ENCODE measurements at places on chromosomes 5 and 9. TPM values are rescaled to one million over a fixed set of nuclear protein-coding genes. Genes with fewer than 3 reads are reported as not detected.

The OGN gene
- total RNA-seq = 17.7 TPM

The ANXA1 gene
- total RNA-seq = 364 TPM

GRCh38 chr9:79617395-79617794 lies 45.6 kb downstream of the TLE4 start:
- DNase-seq = no peak

DNA sequence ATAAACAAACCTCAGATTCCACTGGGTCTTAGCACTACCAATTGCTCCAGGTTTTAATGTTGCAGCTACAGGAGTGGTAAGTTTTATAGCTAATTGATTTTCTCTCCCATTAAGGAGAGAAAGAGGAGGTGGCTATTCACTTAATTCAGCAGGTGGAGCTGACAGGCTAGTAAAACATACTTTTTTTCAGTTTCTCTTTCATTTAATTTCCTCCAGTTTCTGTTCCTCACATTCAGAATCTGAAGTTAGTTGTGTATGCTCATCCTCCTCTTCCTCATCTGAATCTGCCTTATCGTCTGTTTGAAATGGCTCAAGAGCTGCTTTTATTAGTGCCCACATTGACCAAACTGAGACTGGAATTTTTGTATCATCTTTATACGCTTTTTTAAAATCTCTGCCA lies 98.0 kb downstream of the PLPPR1 start:
- no peak for DNase-seq

- DNase-seq = no peak
Measured at GRCh38 chr5:90134892-90135291, 274.7 kb downstream of the CETN3 start.

GRCh38 chr5:171965745-171966144 lies 40.7 kb downstream of the FBXW11 start:
- no peak for DNase-seq

DNA sequence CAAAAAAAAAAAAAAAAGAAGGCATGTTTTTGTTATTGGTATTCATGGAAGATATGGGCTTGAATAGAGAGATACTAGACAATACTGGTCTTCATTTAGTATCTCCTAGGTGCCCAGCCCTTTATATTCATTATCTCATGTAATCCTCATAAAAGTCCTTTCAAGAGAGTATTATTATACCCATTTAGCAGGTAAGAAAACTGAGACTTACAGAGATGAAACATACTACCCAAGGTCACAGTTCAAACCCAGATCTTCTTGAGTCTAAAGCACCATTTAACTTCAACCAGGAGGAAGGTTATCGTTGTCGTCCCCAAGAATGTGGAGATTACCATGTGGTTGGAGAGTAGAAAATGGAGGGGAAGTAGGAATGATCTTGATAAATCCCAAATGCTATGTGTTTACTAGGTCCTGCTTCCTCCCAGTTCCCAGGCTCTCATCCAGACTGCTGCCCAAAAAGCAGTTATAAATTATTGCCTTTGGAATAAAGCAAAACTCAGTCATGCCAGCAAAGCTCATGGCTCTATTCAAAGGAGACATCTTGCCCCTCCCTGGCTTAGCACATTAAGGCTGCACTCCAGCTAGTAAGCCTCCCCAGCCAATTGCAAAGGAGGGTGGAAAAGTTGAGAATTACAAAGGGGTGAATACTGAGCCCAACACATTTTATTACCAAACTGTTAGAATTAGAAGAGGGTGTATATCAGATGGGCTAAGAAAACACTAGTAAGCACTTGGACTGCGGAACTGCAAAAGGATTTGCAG lies 163.9 kb downstream of the PIK3R1 start:
- DNase-seq = no peak

DNA sequence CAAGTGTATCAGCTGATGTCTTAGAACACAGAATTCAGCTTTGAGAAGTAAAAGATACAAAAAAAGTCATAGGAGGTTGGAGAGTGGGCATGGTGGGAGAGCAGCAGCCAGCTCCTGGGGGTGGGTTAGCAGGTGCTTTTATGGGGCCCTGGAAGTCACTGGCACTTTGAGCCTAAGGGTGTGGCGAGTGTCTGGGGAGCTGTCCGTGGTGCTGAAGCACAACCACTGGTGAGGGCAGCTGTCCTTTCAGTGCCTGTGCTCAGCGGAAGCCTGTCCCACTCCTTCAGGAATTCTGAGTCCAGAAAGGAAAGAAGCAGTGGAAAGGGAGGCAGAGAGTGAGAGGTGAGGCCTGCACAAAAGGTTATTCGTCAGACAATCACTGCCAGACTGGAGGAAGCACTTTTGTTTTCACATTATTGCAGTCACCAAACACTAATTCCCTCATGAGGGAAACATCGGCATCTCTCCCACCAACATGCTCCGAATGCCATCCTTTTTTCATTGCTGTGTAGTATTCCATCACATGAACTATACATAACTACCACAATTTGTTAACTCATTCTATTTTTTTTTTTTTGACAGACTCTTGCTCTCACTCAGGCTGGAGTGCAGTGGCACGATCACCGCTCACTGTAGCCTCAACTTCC lies 59.4 kb upstream of the RAPGEF1 start:
- no peak for DNase-seq

The DAB2 gene
- total RNA-seq = 119 TPM

GRCh38 chr5:141557681-141558136 lies 61.1 kb downstream of the DIAPH1 start:
- DNase-seq = peak; percentile 80

GRCh38 chr9:98903961-98904411 lies 39.7 kb upstream of the COL15A1 start:
- no peak for DNase-seq

- peak; percentile 28 for DNase-seq
Measured at GRCh38 chr9:118595719-118596305, 773.4 kb downstream of the BRINP1 start.

GRCh38 chr5:60492958-60493357 lies 207.0 kb downstream of the DEPDC1B start:
- DNase-seq = no peak

DNA sequence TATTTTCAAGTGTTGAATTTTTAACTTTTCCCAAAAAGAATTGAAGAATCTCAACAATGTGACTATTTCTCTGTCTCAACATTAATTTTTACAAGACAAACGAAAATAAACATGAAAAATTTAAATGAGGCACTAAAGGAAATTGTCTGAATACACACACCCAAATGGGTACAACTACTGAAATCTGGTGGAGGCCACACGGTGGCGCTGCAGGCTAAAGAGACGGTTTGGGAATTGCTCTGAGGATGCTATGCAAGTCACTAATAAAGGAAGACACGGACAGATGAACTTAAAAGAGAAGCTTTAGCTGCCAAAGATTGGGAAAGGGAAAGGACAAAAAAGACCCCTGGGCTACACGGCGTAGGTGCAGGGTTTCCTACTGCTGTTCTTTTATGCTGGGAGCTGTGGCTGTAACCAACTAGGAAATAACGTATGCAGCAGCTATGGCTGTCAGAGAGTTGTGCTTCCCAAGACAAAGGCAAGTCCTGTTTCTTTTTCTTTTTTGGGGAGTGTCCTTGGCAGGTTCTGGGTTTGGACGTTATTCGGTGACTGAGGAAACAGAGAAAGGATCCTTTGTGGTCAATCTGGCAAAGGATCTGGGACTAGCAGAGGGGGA lies at the start of gene PCDHB10:
PCDHB10 (plus strand) TSS at position 244 of the 616 bp plus-strand sequence; CDS start at position 444, 200 bp downstream.
- no peak for DNase-seq

The CD74 gene
- total RNA-seq = 382 TPM

GRCh38 chr5:11477786-11478185 lies 426.5 kb downstream of the CTNND2 start:
- DNase-seq = no peak

DNA sequence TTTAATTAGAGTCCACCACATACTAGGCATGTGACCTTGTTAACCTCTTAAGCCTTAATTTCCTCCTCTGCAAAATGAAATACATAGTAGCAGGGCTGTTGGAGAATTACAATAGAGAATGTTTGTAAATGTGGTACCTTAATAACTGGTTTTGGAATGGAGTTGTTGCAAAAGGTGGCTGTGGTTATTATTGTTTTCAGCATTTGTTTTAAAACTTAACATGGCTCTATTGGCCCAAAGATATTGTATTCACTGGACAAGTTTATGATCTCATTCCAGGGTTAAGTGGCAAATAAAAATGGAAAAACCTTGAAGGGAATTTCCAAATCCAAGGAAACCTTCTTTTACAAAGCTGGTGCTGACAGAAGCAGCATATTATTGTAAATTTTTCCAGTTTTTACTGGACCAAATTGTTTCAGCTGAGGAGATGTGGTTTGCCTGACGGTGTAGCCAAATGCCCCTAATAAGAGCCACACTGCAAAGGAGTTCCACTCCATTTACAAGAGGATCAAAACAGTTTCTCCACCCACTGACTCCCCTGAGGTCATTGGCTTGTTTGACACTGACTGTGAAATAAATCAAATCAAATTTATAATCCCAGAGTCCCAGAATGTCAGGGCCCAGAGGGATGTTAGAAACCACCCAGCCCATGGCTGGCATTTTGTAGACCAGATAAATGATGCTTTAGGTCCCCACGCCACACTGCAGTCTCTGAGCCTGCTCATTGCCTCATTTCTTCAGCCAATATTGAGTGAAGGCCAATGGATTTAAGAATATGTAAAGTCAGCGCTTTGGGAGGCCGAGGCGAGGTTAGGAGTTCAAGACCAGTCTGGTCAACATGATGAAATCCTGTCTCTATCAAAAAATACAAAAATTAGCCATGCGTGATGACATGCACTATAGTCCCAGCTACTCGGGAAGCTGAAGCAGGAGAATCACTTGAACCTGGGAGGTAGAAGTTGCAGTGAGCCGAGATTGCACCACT lies 45.2 kb downstream of the ADRA1B start:
- DNase-seq = no peak

The SLC12A2 gene
- total RNA-seq = 70.1 TPM

DNA sequence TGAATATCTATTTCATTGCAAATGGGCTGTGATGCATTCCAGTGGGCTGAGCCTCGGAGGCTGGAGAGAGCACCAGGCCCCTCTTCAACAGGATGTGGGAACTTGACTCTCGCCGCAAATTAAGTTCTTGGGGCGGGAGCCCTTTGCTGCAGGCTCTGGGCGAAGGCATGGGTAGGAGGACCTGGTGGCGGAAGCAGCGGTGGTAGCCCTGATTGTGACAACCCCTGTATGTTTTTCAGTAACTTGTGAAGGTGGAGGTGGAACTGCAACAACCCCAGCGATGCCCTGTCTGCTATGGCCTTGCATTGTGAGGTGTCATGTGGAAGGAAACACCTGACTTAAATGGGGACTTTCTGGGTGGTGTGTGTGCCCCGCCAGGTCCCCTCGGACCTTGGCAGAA lies 9.4 kb downstream of the FYB1 start:
- DNase-seq = no peak

The ANGPTL2 gene
- total RNA-seq = 61.8 TPM

The JAKMIP2 gene
- 0.73 TPM for total RNA-seq

The MSX2 gene
- total RNA-seq = 1.6 TPM

The C9orf153 gene
- 0.66 TPM for total RNA-seq

DNA sequence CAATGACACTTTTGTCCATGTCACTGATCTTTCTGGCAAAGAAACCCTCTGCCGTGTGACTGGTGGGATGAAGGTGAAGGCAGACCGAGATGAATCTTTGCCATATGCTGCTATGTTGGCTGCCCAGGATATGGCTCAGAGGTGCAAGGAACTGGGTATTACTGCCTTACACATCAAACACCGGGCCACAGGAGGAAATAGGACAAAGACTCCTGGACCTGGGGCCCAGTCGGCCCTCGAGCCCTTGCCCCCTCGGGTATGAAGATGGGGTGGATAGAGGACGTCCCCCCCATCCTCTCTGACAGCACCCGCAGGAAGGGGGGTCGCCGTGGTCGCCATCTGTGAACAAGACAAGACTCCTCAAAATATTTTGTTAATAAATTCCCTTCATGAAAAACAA lies 12.0 kb downstream of the SEMA6A start:
- no peak for DNase-seq

The AK8 gene
- 1.0 TPM for total RNA-seq

DNA sequence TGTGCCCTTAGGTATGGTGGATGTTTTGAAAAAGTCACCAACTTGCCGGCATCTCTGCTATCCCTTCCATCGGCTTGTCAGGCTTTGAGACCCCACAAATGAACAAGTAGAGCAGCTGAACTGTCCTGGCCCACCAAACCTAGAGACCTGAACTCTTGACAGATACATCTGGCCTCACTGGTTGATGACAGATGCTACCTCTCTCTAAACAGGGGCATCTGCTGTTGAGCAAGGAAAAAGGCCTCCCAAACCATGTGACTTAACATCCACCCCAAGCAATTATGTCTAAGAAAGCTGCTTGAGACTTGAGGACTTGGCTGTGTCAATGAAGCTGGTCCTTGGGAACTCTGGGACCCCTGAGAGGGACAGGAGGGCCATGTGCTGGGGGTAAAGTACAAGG lies 2.3 kb downstream of the CCNI2 start:
- no peak for DNase-seq

The KCNN2 gene
- 0.33 TPM for total RNA-seq

GRCh38 chr5:107223066-107223465 lies 447.7 kb downstream of the EFNA5 start:
- no peak for DNase-seq

The IQGAP2 gene
- total RNA-seq = 44.6 TPM

DNA sequence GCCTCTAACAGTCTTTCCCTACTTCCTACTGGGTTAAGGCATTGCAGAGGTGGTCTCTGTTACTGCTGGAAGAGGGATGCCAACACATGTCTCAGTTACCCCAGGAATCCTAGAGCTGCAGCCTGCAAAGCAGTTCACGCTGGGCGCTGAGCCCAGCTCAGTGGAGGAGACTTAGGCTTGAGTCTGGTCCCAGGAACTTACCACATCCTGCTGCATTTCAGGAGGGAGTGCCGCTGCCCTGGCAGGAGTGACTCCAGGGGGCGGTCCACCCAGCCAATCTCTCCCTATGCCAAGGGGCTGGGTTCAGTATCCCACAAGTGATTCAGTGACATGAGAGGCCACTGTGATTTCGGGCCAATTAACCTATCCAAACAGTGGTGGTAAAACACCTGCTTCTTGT lies 7.6 kb downstream of the TTC16 start:
- DNase-seq = no peak

The MTREX gene
- 95.7 TPM for total RNA-seq

The CCL27 gene
- not detected for total RNA-seq

- DNase-seq = no peak
Measured at GRCh38 chr5:172858511-172858989, 24.5 kb downstream of the ERGIC1 start.

All from breast epithelium (tissue), 4 donors.